ENCODE measurements at places on chromosomes 16 and 17.

GRCh38 chr17:41178341-41178740, 320 bp upstream of the KRTAP4-2 start:
- peak; percentile 55 for DNase-seq

DNA sequence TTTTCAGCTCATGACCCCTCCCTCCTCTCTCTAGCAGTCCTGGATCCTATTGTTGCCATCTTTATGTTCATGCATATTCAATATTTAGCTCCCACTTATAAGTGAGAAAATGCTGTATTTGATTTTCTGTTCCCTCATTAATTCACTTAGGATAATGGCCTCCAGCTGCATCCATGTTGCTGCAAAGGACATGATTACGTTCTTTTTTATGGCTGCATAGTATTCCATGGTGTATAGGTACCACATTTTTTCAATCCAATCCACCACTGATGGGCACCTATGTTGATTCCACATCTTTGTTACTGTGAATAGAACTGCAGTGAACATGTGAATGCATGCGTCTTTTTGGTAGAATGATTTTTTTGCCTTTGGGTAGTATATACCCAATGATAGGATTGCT, 188.4 kb downstream of the FOXL1 start:
- no peak for DNase-seq

DNA sequence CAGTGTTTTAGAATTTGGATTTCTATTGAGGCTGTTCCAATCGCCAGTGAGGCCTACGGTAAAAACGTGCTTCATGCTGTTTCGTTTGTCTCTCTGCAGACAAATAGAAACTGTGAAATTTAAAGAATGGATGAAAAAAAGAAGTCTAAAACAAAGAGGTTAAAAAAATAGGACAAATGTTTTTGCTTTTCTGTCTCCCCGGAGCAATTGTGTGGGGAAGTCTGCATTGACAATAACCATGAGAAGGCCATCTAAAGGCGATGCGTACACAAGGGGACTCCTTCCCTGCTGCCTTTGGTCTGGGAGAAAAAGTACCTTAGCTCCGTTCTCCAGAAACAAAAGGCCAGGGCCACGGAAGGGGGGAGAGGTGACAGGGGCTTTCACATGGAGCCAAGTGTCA, 4.6 kb upstream of the ZFHX3 start:
- no peak for DNase-seq

GRCh38 chr17:31413874-31414549, 22.5 kb downstream of the RAB11FIP4 start:
- peak; percentile 78 for DNase-seq

GRCh38 chr17:65925606-65926307, 266.2 kb downstream of the CEP112 start:
- no peak for DNase-seq

DNA sequence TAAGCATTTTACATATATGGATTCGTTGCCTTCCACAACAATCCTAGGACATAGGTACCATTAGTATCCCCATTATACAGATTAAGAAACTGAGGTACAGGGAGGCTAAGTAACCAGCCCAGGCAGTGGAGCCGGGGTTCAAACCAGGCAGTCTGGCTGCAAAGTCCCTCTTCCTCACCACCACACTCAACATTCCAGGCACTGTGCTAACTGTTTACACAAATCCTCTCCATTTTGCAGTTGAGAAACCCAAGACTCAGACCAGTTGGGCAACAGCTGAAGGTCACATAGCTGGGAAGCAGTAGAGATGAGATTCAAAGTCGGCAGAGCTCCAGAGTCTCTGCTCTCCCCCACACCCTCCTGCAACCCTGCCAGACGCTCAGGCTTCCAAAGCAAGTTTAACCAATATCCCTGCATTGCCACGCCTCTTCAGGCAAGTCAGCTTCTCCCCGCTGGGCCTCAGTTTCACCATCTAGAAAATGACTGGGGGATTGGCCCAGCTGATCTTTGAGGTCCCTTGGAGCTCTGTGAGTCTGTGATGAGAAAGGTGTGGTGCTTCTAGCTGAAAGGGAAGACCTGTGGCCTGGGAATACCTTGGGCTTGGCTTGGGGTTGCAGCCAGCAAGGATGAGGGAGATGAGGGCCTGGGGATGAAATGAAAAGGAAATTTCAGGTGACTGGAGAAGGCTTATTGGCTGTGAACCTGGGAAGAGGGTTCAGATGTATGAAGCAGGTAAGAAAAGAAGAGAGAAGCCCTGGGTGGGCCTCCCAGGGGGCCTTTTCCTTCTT, 14.0 kb downstream of the CCR7 start:
- DNase-seq, result peak; percentile 88

- DNase-seq, result no peak
These were observed 12.2 kb downstream of the CD2BP2 start for GRCh38 chr16:30342751-30343490.

GRCh38 chr17:18139949-18140348, 31.4 kb downstream of the MYO15A start:
- peak; percentile 55 for DNase-seq

GRCh38 chr17:64063766-64064224, 43.4 kb upstream of the ICAM2 start:
- peak; percentile 29 for DNase-seq

GRCh38 chr17:51224402-51225262, 35.2 kb downstream of the MBTD1 start:
- DNase-seq, result peak; percentile 8

DNA sequence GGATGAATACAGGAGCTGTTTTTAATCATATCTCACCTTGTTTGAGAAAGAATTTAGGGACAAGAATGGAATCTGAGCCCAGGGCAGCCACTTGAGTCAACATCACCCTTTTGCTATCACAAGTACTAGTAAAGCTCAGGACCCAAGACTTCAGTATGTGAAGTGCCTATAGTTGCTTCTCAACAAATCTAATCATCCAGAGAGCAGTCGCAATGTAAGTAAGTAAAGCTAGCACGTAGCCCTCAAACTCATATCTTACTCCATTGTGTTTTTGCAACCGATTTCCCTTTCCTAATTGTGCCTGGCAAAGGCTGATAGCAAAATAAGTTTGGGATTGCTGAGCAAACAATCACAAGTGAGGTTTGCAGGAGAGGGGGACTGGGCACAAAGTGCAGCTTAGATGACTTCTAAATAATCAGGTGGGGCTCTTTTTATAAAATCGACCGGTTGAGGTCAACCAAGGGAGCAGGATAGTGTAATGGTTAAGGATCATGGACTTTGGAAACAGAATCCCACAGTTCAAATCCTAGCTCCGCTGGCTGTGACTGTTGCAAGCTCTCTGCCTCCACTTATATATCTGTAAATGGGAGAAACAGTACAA, 13.0 kb downstream of the TOB1 start:
- DNase-seq, result no peak

GRCh38 chr16:4377573-4378154, 6.0 kb downstream of the VASN start:
- no peak for DNase-seq

DNA sequence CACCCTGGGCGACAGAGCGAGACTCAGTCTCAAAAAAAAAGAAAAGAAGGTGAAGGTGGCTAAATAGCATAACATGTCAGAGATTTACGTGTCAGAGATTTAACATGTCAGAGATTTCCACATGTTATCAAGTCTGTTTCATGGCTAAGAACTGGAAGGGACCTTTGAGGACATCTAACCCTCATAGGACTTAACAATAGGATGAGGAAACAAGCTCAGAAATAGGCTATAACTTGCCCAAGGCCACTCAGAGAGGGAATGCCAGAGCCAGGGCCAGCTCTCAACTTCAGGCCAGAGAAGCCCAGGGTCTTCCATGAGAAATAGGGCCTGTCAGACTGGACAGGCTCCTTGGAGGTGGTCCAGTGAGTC, 26.8 kb upstream of the ZNF629 start:
- no peak for DNase-seq

GRCh38 chr17:75638893-75639292, 5.7 kb downstream of the SMIM5 start:
- DNase-seq, result no peak

DNA sequence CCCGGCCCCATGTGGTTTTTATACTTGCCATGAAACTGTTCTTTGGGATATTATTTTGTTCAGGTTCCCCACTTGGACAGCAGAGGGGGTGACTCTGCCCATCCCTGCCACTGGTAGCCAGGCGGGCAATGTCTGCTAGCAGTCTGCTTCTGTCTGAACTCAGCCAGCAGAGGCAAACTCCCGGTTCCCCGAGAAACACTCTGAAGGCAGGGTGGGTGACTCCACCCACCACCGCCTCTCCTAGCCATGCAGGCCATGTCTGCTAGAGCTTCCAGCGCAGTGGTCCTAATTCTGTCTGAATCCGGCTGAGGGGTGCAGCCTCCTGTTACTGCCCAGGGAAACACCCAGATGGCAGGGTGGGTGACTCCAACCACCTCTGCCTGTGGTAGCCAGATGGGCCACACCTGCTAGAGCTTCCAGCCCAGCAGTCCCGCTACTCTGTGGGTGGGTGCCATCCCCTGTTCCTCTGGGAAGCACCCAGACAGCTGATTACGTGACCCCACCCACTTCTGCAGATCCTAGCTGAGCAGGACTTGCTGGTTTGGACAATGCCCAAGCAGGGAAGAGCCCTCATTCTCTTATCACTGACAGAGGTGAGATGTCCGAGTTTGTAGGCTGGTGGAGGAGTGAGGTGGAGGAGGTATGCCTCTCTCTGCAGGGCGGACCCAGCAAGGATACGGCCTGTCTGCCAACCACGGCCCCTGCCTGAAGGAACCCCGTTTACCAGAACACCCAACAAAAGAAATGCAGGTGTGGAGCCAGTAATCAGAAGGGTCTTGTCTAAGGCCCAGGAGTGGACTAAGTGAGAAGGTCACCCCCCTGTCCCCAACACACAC, 22.4 kb downstream of the NLRP1 start:
- DNase-seq, result peak; percentile 3

- DNase-seq, result peak; percentile 90
These were observed 7.8 kb upstream of the PDK2 start for GRCh38 chr17:50087246-50087911.

DNA sequence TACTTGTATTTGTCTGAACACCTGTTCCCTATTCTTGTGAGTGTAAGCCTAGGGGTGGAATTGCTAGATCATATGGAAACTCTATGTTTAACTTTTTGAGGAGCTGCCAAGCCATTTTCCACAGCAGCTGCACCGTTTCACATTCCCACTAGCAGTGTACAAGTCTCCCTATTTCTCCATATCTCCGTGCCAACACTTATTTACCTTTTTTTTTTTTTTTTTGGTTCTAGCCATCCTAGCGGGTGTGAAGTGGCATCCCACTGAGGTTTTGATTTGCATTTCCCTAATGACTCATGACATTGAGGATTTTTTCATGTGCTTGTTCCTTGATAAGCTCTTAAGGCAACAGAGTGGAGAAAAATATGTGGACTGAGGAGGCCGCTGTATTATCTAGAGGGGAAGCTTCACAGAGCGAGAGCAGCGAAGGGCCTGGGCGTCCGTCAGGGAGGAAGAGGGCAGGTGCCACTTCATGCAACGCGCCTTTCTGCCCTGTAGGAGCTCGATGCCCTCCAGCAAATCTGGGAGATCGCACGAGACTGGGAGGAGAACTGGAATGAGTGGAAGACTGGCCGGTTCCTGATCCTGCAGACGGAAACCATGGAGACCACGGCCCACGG, 50.0 kb downstream of the DNAH2 start:
- no peak for DNase-seq

DNA sequence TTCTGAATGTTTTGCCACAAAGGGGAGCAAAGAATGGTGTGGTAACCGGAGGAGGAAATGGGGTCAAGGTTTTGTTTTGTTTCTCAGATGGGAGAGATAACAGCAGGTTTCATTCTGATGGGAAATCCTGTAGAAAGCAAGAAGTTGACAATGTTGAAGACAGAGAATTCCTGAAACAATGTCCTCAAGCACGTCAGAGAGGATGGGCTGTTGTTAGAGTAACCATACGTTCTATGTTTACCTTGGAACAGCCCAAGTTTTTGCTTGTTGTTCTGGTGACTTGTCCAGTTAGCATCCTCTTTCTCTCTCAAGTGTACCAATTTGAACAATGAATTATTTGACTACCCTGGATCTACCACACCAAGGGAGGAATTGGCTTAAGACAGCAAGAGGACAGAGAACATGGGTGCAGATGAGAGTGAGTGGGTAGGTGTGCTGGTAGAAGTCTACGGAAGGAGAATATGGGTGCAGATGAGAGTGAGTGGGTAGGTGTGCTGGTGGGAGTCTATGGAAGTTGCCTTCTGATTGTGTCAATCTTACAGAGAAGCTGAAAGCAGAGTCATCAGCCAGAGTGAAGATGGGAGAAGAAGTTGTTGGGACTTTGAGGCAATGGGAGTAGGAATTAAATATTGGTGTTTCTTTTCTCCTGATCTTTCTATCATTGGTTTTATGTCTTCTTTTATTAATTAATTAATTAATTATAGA, 14.8 kb upstream of the NSRP1 start:
- no peak for DNase-seq

DNA sequence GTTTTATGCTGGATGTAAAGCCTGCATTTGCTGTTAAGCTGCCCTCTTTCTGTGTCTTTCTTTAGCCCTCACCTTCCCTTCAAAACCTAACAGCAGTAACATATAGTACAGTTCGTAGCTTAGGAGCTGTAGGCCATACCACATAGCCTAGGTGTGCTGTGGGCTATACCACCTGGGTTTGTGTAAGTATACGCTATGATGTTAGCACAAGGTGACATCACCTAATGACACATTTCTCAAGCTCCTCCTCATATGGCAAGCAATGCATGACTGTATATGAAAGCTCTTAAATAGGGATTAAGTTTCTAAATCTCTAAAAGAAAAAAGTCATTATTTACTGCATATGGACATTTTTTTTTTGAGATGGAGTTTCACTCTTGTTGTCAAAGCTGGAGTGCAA, 57.8 kb upstream of the TMEM97 start:
- no peak for DNase-seq

DNA sequence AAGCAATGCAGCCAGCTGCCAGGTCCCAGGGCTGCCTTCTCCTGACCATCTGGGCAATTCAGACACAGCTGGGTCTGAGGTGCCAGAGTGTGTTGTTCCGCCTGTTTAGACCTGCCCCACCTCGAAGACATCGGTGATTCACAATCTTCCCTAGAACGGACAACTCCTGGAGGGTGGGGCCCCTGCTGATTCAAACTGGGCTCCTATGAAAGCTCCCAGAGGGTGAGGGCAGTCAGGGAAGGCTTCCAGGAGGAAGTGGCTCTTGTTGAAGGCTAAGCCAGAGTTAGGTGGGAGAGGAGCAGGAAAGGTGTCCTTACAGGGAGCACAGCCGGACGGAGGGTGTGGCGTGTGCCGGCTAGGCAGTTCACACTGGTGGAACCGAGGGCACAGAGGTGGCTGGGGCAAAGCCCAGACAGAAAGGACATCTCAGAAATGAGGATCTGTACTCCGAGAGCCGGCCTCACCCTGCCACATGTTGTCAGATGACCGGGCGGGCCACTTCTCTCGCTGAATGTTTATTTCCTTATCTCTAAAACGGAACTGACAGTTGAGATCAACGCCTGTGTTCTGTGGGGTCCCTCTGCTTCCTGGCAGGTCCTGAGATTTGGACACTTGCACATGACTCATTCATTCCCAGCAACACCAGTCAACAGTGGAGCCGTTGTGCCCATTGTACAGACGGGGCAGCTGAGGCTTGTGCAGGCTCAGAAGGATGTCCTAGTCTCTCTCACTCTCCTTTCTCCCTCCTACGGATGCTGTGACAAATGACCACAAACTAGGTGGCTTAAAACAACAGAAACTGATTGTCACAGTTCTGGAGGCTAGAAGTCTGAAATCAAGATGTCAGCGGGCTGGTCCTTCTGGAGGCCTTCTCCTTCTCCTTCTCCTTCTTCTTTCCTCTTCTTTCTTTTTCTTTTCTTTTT, 26.9 kb upstream of the LITAF start:
- DNase-seq, result no peak
